GM04503 (cell line): ENCODE measurements at places on chromosomes 12 and 14.

DNA sequence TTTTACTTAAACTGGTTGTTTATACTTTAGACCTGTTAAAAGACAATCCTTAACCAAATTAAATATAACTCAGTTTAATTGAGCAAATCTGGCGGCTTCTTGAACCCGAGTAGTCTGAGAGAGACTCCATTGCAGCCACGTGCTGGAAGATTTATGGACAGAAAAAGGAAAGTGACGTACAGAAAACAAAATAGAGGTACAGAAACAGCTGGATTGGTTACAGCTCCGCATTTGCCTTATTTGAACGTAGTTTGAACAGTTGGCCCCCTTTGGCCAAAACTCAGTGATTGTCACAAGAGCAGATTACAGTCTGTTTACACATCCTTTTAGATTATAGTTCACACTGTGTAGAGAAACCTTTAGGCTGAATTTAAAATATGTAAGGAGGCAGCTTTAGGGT, 155.9 kb downstream of the RAD51B start:
- no peak for DNase-seq

GRCh38 chr12:39173726-39174125, 268.3 kb upstream of the CPNE8 start:
- no peak for DNase-seq

- DNase-seq = no peak
These were observed 114.2 kb downstream of the DAD1 start for GRCh38 chr14:22474730-22475351.

GRCh38 chr14:71508901-71509300, 423.3 kb upstream of the RGS6 start:
- no peak for DNase-seq

DNA sequence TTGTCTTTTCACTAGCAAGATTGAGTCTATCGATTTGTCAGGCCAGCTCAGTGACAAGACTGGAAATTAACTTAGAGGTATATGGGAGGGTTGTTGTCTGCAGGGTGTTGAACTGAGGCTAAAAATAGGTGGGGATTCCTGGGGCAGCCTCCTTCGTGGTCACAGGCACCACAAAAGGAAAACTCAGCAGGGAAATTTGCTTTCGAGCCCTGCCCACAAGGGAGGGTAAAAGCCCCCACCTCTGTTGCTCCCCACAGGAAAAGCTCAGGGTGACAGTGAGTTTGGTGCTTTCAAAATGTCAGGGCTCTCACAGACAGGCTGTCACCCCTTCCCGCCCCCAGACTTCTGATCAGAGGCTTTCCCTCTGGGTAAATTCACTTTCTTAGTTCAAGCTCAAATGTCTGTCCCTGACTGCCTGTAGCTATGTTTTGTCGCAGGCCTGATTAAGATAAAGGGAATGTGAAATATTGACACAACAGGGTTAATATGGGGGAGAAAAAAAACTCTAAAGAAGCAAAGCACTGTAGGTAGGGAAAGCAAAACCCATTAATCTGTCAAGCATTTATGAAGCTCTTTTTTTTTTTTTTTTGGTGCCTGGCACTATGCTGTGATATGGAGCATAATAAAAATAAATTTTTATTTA, 11.7 kb upstream of the NFKBIA start:
- DNase-seq = no peak

DNA sequence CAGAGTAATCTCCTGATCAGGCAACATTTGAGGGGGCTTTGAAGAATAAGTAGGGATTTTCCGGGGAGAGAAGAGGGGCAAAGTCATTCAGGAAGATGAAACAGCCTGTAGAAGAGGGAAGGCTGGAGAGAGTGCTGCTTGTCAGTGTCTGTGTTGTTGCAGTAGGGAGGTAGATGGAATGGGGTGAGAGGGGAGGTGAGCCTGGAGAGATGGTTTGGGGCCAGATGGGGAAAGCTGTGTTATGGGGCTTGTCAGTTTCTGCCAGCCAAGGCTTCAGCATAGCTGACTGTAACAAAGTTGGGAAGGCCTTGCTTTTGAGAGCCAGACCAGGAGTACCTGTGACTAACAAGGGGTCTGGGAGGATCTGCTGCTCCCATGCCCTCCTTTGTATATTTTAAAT, 18.0 kb downstream of the BICD1 start:
- no peak for DNase-seq

DNA sequence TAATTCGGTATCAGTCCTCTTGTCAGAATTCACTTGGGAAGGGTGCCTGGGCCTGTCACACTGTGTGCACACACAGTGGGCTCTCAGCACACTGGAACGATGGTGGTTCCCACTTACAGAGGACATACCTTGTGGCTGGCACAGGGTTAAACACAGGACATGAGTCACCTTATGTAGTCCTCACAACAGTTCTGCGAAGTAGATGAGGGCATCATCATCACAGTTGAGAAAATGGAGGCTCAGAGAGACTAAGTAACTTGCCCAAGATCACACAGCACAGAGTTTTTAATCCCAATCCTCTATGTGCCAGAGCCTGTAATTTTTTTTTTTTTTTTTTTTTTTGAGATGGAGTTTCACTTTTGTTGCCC, 90.7 kb downstream of the NINJ2 start:
- DNase-seq = no peak

- no peak for DNase-seq
These were observed 42.5 kb downstream of the PKP2 start for GRCh38 chr12:32854097-32854496.

DNA sequence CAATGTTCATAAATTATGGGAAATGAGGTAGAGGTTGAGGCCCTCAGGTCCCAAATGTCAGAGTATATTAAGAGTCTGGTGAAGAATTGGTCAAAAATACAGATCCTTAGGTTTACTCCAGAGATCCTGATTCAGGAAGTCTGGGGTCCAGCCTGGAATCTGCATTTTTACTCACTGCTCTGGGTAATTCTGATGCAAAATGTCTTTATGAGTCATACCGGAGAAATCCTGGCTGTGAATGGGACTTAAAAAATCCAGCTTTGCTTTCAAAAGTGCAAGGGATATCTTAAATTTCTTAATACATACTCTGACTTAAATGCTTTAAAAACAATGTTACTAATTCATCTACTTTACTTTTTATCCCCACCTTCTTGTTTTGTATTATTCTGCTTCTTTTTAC, 74.5 kb downstream of the FERMT2 start:
- peak; percentile 27 for DNase-seq
